Esophagus squamous epithelium (tissue), 5 donors: ENCODE measurements at places on chromosomes 1 and 21.

DNA sequence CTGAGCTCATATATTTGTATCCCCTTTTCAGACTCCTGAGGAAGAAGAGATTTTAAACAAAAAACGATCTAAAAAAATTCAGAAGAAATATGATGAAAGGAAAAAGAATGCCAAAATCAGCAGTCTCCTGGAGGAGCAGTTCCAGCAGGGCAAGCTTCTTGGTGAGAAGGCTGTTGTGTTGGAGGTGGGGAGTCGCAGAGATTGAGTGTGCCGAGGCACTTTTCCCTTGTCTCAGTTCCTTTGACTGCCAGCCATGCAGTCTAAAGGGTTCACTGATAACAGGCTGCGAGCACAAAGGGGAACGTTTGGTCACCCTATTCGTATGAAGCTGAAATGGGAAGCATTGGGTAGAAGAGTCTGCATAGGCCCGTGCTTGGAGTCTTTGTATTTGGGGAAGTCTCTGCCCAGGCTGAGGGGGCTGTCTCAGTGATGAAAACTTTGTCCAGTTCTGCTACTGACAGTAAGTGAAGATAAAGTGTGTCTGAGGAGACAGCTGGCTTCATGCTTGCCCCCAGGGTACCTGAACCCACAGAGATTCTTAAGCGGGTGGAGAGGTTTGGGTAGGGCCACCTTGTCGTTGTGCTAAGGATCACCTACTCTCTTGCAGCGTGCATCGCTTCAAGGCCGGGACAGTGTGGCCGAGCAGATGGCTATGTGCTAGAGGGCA is 2.8 kb downstream of the RPS8 start:
- DNase-seq = no peak

- no peak for DNase-seq
Observed at GRCh38 chr1:45282351-45282750, 44.3 kb upstream of the HPDL start.

DNA sequence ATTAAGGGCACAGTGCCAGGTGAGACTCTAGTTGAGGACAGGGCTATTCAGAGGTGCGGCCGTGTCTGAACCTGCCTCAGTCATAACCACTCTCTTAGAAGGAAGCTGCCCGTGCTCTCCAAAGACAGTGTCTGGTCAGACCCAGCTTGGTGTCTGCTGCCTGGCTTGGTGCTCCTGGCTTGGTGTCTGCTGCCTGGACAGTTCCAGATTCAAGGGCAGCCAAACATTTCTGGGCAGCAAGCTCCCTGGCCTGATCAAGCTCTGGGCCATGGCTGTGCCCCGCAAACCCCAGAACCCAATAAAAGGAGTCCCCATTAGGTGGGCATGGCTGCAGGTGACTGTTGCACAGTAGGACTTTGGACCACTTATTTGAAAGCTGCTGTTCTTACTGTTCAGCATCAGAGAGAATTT is 27.7 kb downstream of the NEK2 start:
- DNase-seq = no peak

- DNase-seq = no peak
Observed at GRCh38 chr21:45570826-45571601, 28.8 kb upstream of the SLC19A1 start.

GRCh38 chr1:191839891-191840290 is 318.4 kb upstream of the RGS18 start:
- DNase-seq = no peak

GRCh38 chr1:82634266-82634665 is 833.5 kb downstream of the ADGRL2 start:
- no peak for DNase-seq

DNA sequence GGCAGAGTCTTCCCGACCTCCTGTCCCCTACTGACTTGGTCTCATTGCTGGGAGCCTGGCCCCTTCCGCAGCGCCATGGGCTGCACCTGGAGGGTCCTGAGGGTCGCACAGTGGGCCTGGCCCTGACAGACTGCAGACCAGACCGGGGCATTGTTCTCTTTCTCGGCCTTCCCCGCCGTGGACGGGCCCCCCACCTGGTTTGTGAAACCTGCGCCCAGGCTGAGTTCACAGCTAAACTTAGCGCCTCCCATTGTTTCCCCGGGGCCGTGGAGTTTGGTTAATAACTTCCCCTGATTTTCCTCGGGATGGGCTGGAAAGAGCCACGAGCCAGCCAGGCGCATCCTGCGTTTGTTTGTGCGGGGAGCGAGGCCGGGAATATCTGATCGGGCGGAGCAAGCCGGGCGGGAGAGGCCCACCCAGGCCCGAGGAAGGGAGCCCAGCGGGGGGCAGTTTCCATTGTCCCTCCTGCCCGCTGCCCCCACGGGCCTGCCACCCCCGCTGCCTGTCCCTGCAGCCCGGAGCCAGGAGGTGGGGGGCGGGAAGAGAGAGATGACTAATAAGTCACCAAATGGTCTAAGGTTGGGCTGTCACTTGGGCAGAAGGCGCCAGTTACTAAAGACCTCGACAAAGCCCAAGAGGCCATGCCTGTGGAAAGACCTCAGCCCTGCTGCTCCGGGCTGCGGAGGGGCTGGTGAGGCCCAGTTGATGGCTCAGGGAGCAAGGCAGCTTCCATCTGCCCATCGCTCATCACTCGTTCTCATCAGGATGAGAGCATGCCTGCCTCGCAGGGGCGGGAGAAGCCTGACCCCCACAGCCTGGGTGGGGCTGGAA is 39.0 kb upstream of the ARHGEF16 start:
- DNase-seq = no peak

GRCh38 chr1:55074455-55074854 is 35.1 kb downstream of the PCSK9 start:
- no peak for DNase-seq

DNA sequence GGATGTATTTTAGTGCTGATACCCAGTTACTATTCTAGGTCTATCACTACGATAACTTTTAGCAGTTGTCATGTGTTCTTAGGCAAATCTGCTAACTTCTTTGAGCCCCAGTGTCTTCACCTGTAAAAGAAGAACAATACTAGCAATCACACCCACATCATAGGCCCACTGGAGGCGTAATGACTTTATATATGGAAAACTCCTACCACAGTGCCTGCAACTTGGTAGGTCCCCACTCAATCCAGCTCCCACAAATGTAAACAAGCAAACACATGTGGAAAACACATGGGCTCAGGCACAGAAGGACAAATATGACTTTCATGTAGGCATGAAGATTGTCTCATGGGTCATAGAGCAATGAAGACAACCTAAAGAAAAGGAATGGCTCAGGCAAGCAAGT is 115.8 kb downstream of the TBX19 start:
- no peak for DNase-seq

GRCh38 chr1:169809370-169810095 is 14.8 kb upstream of the METTL18 start:
- DNase-seq = no peak

DNA sequence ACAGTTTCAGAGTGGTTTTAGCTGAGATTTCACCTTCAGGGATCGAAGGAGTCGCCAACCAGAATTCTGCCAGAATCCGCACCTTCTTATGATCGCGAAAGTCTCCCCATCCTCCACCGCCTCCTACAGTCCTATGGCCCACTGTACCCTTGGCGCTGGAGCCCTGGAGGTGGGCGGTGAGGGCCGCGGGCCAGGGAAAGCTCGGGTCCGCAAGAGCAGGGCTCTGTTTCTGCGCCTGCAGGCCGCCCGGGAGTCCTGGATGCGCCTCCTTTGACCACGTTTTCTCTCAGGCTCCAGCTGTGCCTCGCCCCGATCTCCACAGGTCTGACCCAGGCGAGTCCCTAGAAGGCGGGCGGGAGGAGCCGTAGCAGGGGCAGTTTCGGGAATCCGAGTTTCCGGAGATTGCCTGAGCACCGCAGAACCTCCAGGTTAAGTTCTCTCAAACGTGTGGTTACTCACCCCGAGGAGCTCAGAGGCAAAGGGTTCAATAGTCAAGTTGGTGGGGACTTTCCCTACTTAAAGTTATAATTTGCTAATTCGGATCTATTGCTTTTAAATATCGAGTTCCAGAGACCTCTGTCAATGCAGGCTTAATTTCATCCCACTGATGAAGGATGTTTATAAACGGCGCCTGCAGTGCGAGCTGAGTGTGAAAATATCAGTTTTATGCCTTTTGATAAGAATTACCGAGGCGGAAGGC is 3.2 kb upstream of the LHX8 start:
- no peak for DNase-seq

DNA sequence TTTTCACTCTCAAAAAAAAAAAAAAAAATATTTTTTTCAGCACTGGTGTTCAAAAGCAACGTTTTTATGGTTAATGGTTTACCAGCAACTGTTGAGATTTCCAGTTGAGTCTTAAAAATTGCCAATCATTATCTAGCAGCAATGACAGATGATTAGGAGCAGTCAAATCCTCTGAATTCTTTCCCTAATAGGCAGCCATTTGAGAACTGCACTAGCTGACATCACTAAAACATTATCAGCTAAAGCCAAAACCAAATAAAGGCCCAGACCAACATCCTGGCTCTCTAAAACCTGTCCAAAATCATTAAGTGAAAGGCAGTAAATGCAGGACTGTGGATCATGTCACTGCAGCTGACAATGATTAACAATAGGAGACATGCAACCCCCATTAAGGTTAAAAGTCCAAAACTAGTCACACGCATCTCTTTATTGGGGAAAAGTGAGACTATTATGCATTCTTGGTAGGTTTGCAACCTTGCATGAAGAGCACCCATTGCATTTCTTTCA is 14.0 kb downstream of the SFPQ start:
- no peak for DNase-seq
